Stimulated activated CD4-positive, alpha-beta T cell treated with anti-CD3 and anti-CD28 coated beads, Interleukin-12 subunit alpha, Interleukin-12 subunit beta, amount 100 ng/mL, for 24 hours (primary cell): ENCODE measurements at places on chromosomes 2 and 18.

DNA sequence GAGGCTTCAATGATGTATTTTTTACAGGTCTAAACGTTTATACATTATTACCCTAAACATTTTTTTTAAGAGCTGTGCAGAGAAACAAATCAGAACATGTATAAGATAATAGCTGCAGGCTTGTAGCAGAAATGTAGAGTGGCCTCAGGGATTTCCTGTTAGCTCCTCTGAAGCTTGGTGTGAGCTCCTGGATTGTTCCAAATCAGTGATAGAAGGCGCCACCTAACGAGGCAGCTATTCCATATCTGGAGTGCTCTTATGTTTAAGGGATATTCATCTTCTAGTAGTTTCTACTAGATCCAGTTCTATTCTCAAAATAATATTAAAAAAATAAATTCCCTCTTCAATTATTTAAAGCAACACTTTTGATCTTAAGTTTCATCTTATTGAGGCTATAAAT lies 93.1 kb downstream of the LRP1B start:
- DNase-seq, result no peak

- DNase-seq, result no peak
Observed at GRCh38 chr18:75211002-75211621, 515 bp downstream of the TSHZ1 start.

- no peak for DNase-seq
Observed at GRCh38 chr2:128457006-128457604, 138.4 kb upstream of the HS6ST1 start.

DNA sequence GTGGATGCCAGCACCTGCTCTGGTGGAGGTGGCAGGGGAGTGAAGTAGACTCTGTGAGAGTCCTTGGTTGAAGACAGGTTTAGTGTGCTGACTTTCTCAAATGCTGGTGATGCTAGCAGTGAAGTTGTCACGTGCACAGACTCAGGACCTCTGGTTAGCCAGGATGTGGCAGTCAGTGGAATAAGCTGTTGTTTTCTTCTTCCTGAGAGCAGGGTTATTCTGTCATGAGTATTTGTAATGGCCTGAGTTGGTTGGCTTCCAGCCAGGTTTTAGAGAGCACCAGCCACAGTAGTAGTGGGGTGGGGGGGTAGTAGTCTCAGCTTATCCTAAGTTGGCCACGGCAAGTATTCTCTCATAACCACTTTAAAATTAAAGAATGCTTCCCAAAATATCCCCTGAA lies 238.5 kb upstream of the FBXO11 start:
- DNase-seq, result no peak

DNA sequence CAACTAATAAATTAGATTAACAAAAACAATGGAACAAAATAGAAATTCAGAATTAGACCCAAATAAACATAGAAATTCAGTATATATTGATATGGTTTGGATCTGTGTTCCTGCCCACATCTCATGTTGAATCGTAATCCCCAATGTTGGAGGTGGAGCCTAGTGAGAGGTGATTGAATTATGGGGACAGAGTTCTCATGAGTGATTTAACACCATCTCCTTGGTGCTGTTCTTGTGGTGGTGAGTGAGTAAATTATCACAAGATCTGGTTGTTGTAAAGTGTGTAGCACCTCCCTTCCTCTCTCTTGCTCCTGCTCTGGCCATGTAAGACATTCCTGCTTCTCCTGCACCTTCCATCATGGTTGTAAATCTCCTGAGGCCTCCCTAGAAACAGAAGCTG lies 16.6 kb upstream of the B4GALT6 start:
- DNase-seq, result no peak

DNA sequence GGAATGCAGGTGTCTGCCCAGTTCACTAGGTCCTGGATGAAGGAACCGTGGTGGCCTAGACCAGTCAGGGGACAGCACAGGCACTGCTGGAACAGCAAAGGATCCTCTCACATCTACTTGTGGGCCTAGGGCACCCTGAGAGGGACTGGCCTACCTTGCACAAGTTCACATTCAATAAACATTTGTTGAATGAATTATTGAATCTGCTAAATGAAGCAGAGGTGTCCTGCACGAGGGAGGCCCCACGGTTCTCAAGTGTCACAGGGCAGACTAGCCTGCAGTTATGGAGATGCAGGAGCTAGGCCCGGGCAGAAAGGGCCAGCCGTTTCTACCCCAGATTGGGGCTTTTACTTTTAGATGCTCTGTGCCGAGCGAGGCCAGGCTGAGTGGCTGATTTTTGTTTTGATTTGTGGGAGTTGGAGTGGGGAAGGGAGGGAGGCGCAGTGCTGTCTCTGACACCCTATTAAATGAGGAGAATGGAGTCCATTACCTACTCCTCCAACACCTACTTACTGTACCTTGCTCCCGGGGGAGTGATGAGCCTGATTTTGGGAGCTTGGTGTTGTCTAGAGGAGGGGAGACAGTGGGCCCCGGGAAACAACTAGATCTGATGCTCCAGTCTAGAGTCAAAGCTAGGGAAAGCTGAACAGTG lies 18.4 kb downstream of the SH2D6 start:
- no peak for DNase-seq

DNA sequence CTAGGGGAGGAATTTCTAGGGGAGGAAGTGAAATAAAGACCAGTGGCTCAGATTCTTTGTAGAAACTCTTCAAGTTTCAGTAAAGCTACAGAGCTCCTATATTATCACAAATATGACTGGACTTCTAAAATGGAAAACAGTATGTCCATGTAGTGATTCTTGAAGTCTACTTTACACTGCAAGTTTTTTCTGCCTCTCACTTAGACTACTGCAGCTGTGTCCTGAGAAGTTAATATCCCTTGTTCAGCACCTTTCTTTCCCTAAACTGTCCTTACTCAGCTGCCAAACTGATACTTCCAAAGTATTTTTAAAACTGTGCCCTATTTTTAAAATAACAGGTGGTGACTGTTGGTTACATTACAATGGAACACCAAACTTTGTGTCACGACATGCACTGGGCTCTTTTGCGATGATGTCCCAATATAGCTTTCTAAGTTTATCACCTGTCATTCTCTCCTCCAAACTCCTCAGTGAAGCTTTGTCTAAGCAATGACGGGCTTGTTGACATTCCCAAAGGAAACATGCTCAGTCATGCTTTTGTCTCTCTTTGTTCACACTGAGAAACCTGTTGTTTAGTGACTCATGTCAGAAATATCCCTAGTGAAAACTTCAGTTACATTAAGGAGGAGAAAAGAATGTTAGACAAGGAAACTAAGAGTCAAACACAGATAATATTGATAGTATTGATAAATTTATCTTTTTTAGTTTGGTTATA lies 341.1 kb downstream of the ARL6IP6 start:
- DNase-seq, result no peak

DNA sequence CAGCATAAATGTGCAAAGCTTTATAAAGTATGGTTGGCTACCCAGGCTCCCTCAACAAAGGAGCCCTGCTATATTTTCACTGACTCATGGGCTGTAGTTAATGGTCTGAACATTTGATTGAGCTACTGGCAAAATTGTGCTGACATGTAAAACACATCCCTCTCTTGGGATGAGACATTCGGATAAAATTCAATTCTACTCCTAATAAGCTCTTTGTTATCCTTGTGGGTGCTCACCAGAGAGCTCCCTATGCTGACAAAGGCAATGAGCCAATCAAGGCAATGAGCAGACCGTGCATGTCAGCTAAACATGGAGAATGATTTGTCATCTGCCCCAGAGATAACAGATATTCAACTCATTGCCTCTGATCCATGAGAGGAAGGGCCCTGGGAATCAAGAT lies 27.7 kb downstream of the SERPINB8 start:
- no peak for DNase-seq

DNA sequence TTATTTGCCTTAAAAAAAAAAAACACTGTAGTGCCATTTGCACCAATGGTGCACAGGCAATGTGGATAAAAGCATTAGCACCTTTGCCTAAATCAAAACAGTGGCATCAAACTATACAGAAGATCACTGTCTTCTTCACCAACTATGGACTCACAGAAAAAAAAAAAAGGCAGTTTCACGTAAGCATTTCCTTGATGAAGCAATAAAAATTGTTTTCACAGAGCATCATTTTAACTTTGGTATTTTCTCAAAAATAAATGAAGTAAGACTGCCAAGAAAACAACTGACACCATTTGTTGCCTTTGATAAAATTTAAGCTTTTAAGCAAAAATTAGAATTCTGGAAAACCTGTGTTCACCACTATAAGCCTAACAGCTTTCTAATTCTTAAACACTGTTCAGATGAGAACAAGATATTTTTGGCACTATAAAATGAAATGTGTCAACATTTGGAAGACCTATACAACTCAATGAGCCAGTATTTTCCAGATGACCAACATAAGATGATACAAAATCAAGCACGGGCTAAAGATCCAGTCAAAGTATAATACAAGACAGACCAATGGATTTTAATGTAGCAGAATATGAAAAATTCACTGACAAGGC lies 21.1 kb downstream of the METTL8 start:
- no peak for DNase-seq

DNA sequence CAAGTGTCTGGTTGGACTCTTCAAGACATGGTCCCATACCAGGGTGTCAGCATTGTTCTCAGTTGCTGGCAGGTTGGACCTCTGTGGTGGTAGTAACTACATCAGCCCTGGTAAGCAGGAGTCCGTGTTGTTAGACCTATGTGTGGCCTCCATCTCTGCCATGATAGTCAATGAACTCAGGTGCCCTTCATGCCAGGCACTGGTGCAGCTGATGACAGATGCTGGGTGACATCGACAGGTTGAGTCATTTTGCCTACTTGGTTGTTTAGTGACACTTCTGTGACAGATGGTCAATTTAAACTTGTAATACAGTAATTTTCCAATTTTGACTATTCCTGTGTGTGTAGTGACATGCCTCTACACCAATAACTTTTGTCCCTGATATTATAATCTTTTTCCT lies 189.7 kb downstream of the SP3 start:
- no peak for DNase-seq
